ENCODE measurements at places on chromosomes 5 and 9.

DNA sequence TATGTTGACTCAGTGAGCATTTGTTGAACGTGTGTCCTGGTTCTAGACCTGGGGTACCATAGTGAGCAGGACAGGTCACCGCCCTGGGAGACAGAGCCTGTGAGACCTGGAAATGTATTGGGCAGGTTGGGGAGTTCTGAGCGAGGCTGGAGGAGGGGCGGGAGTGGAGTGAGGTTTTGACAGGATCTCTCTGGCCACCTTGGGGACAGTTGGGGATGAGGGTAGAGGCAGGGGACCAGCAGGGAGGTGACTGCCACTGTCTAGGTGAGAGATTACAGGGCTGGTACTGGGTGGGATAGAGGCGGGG, 7.4 kb downstream of the WNK2 start:
- DNase-seq: no peak

GRCh38 chr5:132428484-132429462, 59.3 kb downstream of the SLC22A5 start:
- no peak for DNase-seq

- no peak for DNase-seq
These were observed 118.1 kb downstream of the DPYSL3 start for GRCh38 chr5:147391781-147392180.

- no peak for DNase-seq
These were observed 35.3 kb upstream of the SPRY4 start for GRCh38 chr5:142360051-142360498.

DNA sequence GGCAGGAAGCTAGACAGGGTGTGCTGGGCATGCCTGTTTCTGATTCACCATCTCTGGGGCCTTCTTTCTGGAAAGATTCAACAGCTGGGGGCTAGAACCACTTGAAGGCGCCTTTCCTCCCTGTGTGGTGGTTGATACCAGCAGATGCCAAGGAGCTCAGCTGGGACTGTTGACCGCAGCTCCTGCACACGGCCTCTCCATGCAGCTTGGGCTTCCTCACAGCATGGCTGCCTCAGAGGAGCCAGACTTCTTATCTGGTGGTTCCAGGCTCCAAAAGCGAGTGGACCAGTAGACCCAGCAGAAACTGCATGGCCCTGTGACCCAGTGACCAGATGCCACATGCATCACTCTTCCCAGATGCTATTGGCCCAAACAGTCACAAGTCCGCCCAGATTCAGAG, 74.7 kb upstream of the COL5A1 start:
- no peak for DNase-seq

DNA sequence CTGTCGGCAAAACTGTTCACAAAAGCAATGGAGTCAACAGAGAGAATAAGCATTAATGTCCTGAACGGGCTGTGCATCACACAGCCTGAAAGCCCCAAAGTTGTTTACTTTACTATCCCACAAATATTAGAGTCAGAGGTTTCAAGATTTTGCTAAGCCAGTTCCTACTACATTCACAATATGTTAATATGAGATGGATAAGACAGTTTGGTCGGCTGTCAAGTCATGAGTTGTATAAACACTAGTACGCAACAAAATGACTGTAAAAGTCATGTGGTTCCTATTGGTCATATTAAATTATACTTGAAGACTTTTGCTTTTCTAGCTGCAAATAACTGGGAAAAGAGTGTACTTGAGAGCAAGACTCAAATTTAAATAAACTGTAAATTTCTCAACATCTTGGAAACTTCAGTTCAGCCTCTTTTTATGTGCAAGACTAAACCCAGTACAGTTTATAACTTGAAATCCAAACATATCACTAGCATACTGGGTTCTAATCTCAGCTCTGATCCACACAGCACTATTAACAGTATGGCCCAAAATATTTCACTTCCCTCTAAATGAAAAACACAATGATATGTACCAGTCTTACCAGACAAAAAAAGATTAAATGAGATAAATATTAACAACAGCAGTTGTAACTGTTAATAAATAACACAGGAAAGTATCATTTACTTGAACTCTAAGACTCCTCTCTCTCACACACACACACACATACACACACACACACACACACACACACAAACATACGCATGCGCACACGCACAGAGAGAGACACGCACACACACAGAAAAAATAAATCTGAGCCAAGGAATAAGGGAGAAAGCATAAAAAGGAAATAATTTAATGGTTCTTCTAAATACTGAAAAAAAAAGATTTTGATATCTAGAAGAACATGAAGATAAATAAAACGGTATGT, 33.1 kb downstream of the FANCC start:
- no peak for DNase-seq

DNA sequence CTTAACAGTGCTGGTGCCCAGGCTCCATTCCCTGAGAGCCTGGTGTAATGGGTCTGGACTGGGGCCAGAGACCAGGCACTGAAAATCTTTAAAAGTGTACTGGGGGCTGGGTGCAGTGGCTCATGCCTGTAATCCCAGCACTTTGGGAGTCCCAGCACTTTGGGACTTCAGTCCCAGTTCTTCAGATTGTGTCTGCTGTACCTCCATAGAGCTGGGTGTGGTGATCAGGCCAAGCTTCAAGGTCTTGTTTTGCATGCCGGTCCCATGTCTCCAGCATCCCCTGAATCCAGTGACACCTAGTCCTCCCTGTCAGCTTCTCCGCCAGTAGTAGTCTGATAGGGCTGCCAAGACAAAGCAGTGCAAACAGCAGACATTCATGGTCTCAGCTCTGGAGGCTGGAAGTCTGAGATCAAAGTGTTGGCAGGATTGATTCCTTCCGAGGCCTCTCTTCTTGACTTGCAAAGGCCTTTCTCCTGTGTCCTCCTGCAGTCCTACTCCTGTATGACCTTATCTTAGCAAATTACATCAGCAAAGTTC, 108.2 kb downstream of the SYK start:
- no peak for DNase-seq

DNA sequence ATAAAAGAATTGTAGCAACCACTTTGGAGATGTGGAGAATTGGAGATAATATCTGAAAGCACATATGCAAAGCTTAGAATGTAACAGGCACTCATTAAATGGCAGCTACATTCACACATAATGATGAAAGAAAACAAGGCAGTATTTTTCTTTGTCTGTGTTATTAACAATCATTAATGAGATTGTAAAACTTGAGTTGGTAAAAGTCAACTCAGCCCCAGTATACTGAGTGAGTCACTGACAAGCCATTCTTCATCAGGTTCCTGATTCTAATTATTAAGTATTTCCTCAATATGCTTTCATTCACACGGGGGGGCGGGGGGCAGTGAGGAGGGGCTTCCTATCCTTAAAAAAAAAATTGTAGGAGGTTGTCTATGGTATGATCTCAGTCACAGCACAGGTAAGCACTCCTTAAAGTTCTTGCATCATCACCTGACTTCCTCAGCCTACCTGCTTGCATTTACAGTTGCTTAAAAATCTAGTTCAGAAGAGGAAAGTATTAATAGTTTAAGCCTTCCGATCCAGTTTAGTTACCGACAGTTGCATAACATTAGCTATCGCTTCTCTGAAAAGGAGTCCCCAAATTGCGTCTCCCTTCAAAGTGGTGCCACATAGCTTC, 379.8 kb downstream of the EFNA5 start:
- no peak for DNase-seq

GRCh38 chr5:129977810-129978209, 73.5 kb downstream of the CHSY3 start:
- DNase-seq: no peak

GRCh38 chr5:149340920-149341319, 4.4 kb upstream of the GRPEL2 start:
- no peak for DNase-seq

GRCh38 chr5:120055858-120056257, 408.2 kb upstream of the PRR16 start:
- no peak for DNase-seq

GRCh38 chr5:123223921-123224320, 134.9 kb downstream of the PRDM6 start:
- DNase-seq: no peak

DNA sequence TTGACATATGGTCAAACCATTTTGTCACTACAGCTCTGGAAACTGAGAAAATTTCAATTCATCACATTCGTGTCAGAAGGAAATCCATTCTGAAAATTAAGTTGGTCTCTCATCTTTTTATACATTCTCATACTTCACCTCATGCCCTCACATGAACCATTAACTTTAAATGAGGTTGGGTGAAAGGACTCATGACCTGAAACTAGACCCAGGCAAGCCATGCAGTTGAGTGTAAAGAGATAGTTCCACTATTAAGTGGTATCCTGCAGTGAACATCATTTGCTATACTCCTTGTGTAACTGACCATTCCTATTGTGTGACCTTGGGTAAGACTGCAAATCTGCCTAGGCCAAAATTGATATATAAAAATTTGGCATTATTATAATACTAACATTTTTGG, 299.6 kb upstream of the GRIN3A start:
- DNase-seq: no peak

Data from stimulated activated CD4-positive, alpha-beta T cell treated with anti-CD3 and anti-CD28 coated beads, TNF-alpha, amount 100 ng/mL, for 24 hours (primary cell).